ENCODE measurements at places on chromosomes 1 and 21.

- DNase-seq, result no peak
These were observed 17.2 kb upstream of the PRSS38 start for GRCh38 chr1:227798078-227798802.

GRCh38 chr1:208085655-208086515 is 158.3 kb downstream of the PLXNA2 start:
- no peak for DNase-seq

DNA sequence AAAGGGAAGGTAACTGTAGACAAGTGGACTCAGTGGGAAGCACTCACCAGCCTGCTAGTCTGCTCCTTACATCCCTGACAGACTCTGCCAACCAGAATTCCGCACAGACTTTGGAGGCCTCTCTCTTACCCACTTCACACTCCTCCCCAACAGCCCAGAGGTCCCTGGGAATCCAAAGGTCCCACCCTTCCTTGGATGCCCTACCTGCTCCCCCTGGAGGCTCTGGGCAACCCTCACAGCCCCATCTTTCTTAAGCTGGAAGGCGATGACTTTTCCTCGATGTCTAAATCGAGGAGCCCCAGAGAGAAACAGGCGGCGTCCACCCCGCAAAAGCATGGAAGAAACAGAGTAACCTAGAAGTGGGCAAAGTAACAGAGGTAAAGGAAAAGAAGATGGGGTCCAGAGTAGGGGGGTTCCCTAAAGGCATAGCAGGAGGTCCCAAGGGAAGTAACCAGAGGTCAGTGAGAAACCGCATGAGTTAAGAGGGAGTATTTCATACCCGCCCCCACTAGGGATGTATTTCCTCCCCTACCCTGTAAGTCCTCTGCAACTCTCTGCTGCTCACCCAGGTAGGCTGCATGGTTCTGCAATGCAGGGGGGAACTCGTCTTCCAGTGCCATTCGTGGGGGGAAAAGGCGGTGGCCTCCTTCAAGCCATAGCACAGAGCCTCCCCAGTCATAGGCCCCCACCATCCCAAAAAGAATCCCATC is 8.4 kb downstream of the ITGA10 start:
- DNase-seq, result no peak

GRCh38 chr1:219659005-219659600 is 46.2 kb upstream of the ZC3H11B start:
- DNase-seq, result no peak

- DNase-seq, result no peak
These were observed 67.0 kb downstream of the EIF2B3 start for GRCh38 chr1:44919400-44919799.

DNA sequence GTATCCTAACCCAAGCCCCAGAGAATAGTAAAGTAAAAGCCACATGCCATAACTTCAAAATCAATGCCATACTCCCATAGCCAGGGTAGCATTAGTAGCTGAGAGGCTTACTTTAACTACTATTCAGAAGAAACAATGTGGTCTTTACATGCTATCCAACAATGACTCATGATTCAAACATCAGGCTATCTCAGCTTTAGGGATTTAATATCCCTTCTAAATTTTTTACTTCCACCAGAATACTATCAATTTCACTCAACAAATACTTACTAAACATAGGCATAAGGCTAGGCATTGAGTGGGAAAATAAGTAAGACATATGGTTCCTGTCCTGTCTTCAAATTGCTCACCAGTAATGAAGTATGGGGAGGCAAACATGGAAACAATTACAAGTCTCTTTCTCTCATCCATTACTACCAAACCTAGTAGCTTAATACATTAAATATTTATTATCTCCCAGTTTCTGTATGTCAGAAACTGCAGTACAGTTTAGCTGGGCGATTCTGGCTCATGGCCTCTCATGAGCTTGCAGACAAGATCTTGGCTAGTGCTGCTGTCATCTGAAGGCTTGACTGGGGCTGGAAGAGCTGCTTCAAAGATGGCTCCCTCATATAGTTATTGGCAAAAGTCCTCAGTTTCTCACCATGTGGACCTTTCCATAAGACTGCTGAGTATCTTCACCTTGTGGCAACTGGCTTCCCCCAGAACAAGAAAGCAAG is 30.7 kb downstream of the EVI5 start:
- no peak for DNase-seq

- DNase-seq, result no peak
These were observed 75.7 kb downstream of the ARHGEF10L start for GRCh38 chr1:17615157-17615556.

GRCh38 chr1:208000504-208000903 is 89.6 kb upstream of the CD34 start:
- no peak for DNase-seq

DNA sequence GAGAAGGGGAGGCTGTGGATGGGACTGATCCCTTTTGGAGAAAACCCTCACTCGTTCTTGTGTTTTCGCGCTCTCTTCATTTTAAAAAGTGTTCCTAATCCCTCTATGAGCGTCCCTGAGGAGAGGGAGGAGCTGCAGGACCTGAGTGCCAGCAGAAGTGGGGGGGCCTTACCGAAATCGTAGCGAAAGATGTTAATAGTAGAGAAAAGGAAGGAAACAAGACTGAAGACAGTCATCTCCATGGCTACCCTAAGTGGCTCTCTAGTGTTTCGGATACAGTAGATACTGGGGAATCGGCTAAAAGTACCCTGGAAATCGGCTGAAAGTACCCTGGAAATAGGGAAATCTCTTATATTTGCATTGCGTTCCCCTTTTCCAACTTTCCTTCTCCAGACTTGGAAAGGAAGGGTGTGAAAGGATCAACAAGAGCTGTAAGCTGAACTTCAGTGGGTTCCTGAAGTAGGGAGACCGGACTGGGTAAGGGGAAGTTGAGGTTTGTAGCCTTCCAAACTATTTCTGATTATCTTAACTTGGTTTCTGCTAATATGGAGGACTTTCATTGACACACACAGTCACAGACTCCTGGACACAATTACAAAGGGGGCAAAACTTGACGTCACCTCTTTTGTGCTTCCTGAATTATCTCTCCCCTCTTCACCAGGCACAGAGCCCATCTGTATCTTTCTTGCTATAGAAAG is 486 bp upstream of the DSTYK start:
- DNase-seq, result no peak

- DNase-seq, result no peak
These were observed 90.6 kb upstream of the RALGPS2 start for GRCh38 chr1:178634445-178634844.

GRCh38 chr1:65979136-65980044 is 186.7 kb downstream of the PDE4B start:
- DNase-seq, result no peak

- DNase-seq, result no peak
These were observed 6.6 kb upstream of the MIIP start for GRCh38 chr1:12012560-12013316.

DNA sequence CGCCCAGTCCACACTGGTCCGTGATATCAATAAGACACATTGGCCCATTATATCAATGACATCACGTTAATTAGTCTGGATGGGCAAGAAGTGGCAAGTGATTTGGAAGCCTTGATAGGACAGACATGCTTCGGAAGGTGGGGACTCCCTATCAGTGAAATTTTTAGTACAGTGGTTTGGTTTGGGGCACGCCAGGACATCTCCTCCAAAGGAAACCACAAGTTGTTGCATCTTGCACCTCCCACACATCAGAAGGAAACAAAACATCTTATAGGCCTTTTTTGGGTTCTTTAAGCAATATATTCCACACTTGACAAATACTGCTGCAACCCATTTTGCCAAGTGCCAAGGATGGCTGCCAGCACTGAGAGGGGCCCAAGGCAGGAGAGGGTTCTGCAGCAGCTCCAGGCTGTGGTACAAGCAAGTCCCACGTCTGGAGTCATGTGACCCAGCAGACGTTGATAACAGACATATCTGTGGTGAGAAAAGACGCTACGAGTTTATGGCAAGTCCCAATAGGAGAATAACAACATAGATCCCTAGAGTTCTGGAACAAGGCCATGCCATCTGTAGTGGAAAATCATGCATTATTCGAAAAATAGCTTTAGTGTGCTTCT is 95.3 kb upstream of the DISP3 start:
- DNase-seq, result no peak

- DNase-seq, result no peak
These were observed 16.0 kb downstream of the KLHDC8A start for GRCh38 chr1:205340676-205341075.

Measured in chondrocyte (in vitro differentiated cells).